ENCODE measurements at places on chromosomes 1 and 21.

- DNase-seq: no peak
Measured at GRCh38 chr1:173856014-173856413, 11.8 kb downstream of the GAS5 start.

DNA sequence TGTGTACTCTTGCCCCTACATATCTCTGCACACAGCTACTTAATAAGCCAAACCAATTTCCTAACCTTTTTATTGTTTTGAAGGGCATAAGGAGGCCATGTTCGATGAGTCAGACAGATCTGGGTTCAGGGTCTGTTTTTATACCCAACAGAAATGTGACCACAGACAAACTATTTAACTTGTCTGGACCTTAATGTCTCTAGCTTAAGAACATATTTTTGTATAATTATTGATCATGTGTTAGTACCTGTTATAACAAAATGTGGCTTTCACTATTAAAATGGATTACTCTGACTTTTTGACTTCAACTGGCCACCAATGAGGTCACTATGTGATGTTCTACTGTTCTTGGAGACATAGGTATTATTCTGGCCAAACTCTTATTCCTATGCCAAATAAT is 507.8 kb upstream of the USP24 start:
- DNase-seq: no peak

GRCh38 chr1:224873434-224874369 is 55.8 kb upstream of the DNAH14 start:
- DNase-seq: no peak

DNA sequence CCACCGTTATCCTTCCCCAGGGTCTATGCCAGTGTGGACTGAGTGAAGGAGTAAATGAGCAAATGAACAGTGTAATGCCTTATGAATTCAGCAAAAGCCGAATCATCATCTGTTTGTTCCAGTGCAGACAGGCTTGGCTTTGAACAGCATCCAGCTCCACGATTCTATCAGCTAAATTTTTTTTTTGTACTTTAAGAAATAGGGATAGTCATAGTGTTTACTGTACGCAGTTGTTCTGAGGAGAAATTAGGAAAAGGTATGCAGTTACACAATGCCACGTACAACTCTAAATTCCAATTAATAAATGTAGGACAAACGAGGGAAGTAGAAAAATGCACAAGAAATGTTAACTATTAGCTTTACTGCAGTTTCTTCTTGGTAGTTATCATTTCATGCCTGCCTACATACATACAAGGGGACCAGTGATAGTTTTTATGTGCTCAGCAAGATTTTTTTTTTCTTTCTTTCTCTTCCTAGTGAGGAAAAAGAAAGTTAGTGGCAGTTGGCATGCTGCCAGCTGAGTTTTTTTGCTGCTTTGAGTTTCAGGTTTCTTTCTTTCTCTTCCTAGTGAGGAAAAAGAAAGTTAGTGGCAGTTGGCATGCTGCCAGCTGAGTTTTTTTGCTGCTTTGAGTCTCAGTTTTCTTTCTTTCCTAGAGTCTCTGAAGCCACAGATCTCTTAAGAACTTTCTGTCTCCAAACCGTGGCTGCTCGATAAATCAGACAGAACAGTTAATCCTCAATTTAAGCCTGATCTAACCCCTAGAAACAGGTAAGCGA is at the start of gene IFI44L:
Gene IFI44L, plus strand, starts transcription at position 646 of the 777 bp plus-strand sequence. CDS start 7,468 bp downstream, outside the sequence.
- peak; percentile 67 for DNase-seq

GRCh38 chr1:46166521-46167462 is 8.1 kb upstream of the TSPAN1 start:
- DNase-seq: no peak
